Amniotic epithelial cell (primary cell): ENCODE measurements at places on chromosomes 5 and 9.

DNA sequence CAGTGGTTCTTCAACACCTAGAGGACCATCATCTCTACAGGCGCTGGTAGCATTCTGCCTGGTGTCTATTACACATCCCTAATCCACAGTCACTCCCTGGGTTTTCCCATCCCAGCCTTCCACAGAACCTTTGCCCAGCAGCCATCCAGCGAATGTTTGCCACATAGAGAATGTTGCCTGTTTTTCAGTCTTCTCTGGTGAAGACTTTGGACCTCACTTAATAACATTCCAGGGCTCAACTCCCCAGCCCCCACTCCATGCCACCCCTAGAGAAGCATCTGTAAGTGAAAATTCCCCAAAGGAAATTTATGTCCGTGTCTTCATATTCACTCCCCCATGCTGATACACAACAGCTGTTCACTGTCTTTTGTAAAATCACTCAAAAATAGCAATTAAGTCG lies 249.6 kb downstream of the AOPEP start:
- DNase-seq, result peak; percentile 39

DNA sequence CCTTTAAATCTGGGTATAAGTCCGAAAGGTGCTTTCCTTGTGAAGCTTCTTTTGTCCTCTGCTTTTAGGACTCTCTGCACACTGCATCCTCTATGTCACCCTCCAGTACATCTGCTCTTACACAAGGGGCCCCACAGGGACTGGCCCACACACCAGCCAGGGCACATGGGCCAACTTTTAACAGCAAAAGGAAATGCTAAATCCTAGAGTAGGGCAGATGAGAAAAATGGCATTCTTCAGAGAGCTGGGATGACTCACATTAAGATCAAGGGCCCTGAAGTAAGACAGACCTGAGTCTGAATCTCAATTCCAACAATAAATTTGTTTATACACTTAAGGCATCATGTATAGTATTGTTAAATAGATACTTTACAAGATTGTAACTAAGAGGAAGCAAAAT lies 40.3 kb upstream of the CDKN2B start:
- peak; percentile 78 for DNase-seq

DNA sequence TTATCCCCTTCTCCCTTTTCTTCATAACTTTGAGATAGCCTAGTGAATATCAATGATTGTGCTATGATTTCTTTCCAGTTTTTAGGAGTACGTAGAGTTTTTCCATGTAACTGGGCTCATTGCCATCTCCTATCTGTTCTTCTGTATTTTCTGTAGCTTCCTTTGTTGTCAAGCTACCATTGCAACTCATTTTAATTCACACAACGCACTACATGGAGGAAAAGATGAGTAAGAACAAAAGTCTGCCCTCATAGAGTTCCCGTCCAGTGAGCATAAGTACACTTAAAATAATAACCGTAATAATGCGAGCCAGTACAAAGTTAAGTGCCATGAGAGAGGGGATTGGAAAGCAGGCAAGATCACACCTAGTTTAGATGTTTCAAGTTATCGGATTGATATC lies 177.7 kb downstream of the PAM start:
- no peak for DNase-seq

- DNase-seq, result no peak
Observed at GRCh38 chr9:99896119-99896518, 10.3 kb upstream of the STX17 start.

- DNase-seq, result no peak
Observed at GRCh38 chr9:126147936-126148870, 178.4 kb upstream of the MVB12B start.

GRCh38 chr5:71939452-71940230 lies 167.6 kb upstream of the MAP1B start:
- no peak for DNase-seq

DNA sequence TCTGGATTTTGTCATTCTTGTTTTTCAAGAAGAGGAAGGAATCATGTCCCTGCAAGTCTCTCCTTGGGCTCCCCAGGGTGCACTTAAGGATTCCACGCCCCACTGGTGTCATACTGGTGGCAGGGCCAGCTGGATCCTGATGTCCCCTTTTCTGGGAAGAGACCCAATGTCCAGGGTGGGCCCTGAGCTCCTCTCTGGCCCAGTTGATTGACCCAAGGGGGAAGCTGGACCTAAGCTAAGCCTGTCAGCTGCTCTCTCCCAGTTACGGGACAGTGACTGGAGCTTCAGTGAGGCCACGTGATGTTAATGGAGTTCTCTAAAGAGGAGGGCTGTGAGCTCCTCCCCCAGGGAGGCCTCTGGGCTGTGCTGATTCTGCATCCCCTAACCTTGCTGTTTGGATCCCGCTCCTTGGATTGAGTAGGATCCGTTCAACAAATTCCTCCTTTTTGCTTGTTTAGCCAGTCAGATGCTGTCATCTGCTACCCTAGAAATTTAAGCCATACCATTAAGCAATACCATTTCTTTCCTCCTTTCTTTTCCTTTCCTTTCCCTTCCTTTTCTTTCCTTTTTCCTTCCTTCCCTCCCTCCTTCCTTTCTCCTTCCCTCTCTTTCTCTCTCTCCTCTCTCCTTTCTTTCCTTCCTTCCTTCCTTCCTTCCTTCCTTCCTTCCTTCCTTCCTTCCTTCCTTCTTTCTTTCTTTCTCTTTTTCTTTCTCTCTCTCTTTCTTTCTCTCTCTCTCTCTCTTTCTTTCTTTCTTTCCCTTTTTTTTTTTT lies 17.2 kb downstream of the NKX2-5 start:
- DNase-seq, result no peak

DNA sequence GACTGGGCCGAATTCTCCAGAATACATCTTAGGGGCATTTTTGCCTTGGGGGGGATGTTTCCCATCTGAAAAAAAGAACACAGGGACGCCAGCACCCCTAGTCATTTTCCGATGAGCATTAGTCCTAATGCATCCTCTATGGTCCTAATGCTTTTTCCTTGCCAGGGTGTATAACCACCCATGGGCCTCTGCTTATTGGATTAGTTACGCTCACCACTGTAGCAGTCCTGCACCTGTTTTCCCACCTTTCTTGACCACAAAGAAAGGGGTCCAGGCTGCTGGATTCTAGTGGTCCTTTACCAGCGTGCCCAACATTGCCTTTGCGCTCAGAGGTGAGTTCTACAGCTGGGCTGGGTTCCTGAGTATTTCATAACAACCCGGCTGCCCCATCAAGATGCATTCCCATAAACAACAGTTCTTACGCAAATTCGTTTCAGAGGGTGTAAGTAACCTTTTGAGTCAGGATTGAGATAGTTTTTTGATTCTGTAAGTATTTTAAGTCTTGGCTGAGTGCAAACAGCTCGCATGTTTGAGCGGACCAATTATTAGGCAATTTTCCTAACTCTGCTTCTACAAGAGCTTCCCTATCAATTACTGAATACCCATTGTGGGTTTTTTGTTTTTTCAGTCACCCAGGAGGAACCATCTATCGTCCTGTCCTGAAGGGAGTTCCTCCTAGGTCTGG lies 135.1 kb downstream of the DROSHA start:
- DNase-seq, result no peak

DNA sequence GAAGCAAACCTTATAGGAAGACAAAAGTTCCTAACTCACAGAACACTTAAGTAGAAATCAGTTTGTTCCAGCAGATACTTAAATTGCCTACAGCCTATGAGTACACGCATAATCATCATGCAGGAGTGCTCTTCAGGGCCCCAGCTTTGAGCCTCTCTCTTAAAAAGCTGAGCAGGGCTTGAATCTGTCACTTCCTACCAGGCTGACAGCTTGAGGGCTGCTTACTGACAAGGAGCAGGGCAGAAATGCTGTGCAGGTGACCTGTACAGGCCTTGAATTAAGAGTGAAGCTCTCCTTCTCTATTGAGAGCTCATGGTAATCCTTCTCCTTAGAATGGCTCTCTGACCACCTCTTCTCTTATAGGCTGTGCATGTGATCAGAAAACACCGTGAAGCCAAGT lies 66.5 kb upstream of the MAST4 start:
- DNase-seq, result no peak

GRCh38 chr9:85743275-85744128 lies 1.7 kb upstream of the AGTPBP1 start:
- peak; percentile 100 for DNase-seq

GRCh38 chr9:14136047-14136635 lies 177.8 kb downstream of the NFIB start:
- DNase-seq, result no peak

GRCh38 chr9:130366888-130367550 lies 77.7 kb upstream of the ASS1 start:
- no peak for DNase-seq

DNA sequence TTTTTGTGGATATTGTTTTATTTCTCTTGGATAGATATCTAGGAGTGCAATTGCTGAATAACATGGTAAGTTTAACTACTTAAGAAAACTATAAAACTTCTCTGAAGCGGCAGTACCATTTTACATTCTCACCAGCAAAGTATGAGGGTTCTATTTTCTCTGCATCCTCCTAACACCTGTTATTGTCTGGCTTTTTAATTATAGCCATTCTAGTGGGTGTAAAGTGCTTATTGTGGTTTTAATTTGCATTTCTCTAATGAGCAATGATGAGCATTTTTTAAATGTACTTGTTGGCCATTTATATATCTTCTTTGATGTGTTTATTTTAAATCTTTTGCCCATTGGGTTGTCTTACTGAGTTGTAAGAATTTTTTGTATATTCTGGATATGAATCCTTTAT lies 28.7 kb downstream of the SMIM32 start:
- DNase-seq, result no peak

DNA sequence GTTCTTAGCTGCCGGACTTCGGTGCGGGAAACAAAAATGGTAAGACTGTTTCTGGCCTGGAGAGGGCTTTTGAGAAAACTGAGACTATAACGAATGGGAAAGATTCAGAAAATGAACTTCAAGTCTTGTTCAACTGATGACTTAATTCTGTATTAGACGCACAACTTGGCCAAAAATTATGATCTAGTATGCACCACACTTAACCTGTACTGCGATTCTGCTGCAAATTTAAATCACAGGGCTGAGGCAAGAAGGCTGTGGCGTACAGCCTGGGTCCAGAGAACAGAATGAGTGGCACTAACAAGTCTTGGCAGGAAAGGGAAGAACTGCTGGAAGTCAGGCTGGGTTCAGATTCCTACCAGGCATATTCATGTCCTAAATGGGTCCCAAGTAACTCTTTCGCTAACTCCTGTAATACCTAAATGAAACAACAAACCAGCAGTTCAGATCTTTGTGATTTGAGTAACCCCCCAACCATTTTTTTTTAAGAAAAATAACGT lies 781 bp upstream of the COL23A1 start:
- no peak for DNase-seq

DNA sequence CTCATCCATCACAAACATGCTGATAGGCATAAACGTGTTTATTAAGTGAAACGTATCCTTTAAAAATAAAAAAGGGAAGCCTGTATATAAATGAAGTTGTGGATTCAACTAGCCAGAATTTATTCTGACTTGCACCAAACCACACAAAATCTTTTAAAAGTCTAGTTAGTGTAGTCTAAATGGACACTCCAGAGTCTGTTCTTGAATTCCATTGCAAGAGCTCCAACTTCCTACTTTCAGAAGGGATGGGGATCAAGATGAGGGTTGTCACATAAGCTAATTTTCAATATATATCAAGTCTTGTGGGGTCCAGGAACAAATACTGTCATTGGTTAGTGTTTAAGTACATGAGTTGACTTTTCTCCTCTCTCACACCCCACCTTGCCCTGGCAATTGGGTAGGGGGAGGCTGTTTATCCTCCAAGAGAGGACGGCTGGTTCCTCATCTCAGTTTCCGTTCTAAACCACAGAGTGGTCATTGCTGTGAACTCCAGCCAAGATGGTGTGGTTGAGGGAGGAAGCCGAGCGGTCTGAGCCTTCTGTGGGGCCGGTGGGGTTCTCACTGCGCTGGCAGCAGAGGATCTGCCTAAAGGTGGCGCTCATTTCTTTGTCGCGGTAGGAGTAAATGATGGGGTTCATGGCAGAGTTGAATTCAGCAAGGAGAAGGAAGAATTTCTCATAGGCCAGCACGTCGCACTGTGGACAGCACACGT lies 163.2 kb downstream of the LPAR1 start:
- DNase-seq, result no peak

DNA sequence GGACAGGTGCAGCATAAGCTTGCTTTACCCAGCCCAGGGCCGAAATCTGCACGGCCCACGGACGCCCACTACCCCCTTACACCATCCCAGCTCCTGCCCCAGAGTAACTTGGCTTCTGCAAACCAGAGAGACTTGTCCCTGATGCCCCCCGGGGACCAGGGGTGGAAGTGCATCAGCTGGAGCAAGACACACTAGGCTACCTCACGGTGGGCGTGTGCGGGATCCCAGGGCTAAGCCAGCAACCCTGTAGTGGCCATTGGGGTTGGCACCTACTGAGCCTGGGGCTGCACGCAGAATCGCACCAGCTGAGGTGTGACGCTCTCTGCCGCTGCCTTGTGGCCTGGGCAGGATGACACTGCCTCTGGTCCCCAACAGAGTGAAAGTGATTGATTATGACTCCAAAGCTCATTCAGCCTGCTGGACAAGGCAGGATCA lies 6.1 kb upstream of the ZNF79 start:
- DNase-seq, result no peak

GRCh38 chr9:12860998-12861397 lies 86.2 kb downstream of the LURAP1L start:
- no peak for DNase-seq
